Calu3 (cell line): ENCODE measurements at places on chromosomes 6 and 20. TPM values are rescaled to one million over a fixed set of nuclear protein-coding genes. Genes with fewer than 3 reads are reported as not detected.

The DUSP15 gene
- total RNA-seq = 0.47 TPM in 1 of 2 replicates, not detected in the other

- no peak overlapping the region for H3K27ac ChIP-seq
- H3K36me3 ChIP-seq = no peaks in the 10 kb centered on the region
- H3K4me3 ChIP-seq = no peak overlapping the region
- H3K27me3 ChIP-seq = no peaks in the 10 kb centered on the region
- H3K4me1 ChIP-seq = peaks cover 17% of the 10 kb centered on the region
- no peak for DNase-seq
Measured at GRCh38 chr6:45965792-45966191, 49.9 kb downstream of the CLIC5 start.

DNA sequence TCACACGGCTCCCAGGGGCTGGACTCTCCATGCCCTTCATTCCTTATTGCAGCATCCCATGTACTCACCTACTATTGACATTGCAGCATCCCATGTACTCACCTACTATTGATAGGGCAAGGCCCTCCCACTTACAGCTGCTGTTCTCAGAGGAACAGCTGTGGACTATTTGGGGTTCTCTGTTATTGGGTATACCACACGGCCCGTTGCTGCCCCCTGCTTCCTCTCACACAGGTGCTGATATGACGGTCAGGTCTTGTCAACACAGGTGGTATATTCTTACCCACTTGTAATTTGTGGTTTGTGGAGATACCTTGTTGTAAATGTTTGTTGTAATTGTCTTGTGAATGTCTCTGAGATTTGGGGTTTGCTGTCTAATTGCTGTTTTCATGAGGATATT, 18.8 kb downstream of the ALDH5A1 start:
- no peak for DNase-seq
- H3K4me3 ChIP-seq = no peak overlapping the region
- H3K4me1 ChIP-seq = no peaks in the 10 kb centered on the region

DNA sequence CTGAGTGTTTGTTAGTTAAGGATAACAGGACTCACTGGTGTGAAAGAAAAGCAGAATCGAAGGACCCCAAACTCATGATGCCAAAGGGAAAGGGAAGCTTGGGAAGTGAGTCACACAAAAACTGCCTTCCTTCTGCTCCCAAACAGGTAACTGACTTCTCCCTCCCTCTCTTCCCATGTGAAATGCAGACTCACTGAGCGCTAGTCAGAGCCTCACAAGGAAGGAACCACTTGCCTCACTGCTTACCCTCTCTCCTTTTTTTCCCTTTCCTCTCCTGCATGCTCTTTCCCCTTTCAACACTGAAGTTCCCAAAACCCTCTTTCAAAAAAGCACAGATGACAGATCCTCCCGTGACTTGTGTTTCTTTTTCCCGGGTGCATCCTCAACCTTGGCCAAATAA, 56.4 kb downstream of the LYRM4 start:
- H3K4me1 ChIP-seq = peaks cover 8% of the 10 kb centered on the region
- DNase-seq = no peak
- H3K27ac ChIP-seq = no peak overlapping the region
- no peaks in the 10 kb centered on the region for H3K27me3 ChIP-seq
- no peak overlapping the region for H3K4me3 ChIP-seq
- H3K36me3 ChIP-seq = no peaks in the 10 kb centered on the region

GRCh38 chr6:148103436-148103835, 239.2 kb upstream of the SASH1 start:
- H3K4me3 ChIP-seq = no peak overlapping the region
- no peaks in the 10 kb centered on the region for H3K36me3 ChIP-seq
- no peak overlapping the region for H3K27ac ChIP-seq
- DNase-seq = no peak

DNA sequence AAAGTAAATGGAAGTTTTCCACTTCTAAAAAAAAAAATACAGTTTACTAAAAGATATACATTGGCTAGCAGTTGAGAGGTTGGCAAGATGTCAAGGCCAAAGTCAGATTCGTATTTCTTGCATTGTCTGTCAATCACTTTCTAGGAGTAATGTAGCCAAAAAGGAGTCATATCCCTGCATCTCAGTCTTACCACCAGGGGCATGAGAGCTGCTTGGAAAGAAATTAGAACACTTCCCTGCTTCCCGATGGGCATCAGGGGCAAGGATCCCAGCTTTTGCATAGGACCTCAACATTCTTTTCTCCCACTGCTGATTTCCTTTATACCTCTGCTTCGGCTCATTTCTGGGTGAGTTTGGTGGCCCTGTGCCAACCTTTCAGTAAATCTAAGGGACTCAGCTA, 581.0 kb upstream of the MAP3K7 start:
- H3K4me3 ChIP-seq = no peak overlapping the region
- H3K4me1 ChIP-seq = no peaks in the 10 kb centered on the region
- no peak overlapping the region for H3K27ac ChIP-seq
- H3K36me3 ChIP-seq = no peaks in the 10 kb centered on the region
- no peaks in the 10 kb centered on the region for H3K27me3 ChIP-seq
- peak; percentile 2 for DNase-seq
